ENCODE measurements at places on chromosomes 3 and 15. TPM values are rescaled to one million over a fixed set of nuclear protein-coding genes. Genes with fewer than 3 reads are reported as not detected.

The DLEC1 gene
- 8.8 TPM for polyA plus RNA-seq

- no peak for DNase-seq
These were observed 692.9 kb downstream of the GBE1 start for GRCh38 chr3:81068546-81068945.

The ARHGAP11A gene
- 65.7 TPM for polyA plus RNA-seq

GRCh38 chr3:153357436-153357835 is 195.4 kb downstream of the RAP2B start:
- DNase-seq, result no peak

The GNL3 gene
- 101 TPM for polyA plus RNA-seq

The HYKK gene
- 6.3 TPM for polyA plus RNA-seq

The ACP3 gene
- 6.1 TPM for polyA plus RNA-seq

The FAM107A gene
- polyA plus RNA-seq, result 0.69 TPM

GRCh38 chr3:168583977-168584376 is 488.3 kb upstream of the GOLIM4 start:
- DNase-seq, result no peak

- no peak for DNase-seq
These were observed 165.7 kb downstream of the ZNF385D start for GRCh38 chr3:21585216-21585740.

DNA sequence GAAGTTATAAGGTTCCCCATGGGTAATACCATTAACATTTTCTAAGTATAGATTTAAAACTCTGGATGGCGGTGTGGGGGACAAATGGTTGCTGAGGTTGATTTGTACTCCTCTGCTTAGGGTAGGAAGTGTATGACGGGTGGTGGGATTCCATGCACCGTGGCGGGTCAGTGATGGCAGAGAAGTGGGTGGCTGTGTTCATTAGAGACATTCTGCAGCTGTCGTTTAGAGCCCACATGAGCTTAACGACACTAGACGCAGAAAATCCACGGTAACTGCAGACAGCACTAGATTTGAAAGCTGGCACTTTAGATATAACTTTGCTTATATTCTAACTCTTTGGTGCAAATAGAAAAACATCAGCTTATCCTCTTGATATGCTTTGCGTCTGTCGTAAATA is 37.5 kb downstream of the SGO1 start:
- no peak for DNase-seq

The NR2F2 gene
- 168 TPM for polyA plus RNA-seq

Measured in left lung (tissue), 14 donors.